Left forelimb (tissue), 1 donor: ENCODE measurements at places on chromosomes 3 and 15.
A peak's percentile ranks its signal among the peaks of the same experiment; 100 is the strongest.

- DNase-seq, result no peak
Observed at GRCh38 chr3:44954962-44955361, 21.0 kb downstream of the ZDHHC3 start.

- DNase-seq, result no peak
Observed at GRCh38 chr3:169165196-169166158, 498.0 kb downstream of the MECOM start.

DNA sequence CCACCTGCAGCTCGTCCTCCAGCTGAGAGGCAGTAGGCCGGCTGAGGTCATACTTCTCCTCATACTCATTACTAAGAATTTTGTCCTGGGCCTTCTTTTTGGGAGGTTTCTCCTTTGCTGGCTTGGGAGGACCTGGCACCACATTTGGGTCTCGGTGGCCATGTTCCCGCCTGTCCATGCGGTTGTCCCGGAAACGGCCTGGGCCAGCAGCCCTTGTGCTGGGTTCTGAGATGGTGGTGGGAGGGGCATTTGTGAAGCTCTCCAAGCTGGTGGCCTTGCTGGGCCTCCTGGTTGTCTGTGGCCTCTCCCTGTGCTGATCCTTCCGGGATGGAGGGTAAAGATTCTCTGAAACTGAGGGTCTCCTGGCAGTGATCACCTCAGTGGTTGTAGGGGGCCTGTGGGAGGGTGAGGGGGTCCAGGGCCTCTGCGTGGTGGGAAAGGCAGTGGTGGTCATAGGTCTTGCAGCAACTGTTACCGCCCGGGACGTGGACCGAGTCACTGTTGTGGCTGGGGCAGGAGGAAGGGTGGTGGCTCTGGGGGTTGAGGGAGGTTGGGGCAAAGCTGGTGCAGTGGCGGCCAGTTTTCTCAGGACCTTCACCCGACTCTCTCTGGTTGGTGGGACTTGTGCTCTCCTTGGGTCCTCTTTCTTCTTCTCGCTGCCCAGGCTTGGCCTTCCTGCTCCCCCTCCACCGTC, 2.5 kb downstream of the CCDC80 start:
- DNase-seq, result no peak

GRCh38 chr3:69433969-69434325, 48.1 kb upstream of the FRMD4B start:
- no peak for DNase-seq

- DNase-seq, result no peak
Observed at GRCh38 chr3:138849222-138849940, 14.7 kb upstream of the PIK3CB start.

DNA sequence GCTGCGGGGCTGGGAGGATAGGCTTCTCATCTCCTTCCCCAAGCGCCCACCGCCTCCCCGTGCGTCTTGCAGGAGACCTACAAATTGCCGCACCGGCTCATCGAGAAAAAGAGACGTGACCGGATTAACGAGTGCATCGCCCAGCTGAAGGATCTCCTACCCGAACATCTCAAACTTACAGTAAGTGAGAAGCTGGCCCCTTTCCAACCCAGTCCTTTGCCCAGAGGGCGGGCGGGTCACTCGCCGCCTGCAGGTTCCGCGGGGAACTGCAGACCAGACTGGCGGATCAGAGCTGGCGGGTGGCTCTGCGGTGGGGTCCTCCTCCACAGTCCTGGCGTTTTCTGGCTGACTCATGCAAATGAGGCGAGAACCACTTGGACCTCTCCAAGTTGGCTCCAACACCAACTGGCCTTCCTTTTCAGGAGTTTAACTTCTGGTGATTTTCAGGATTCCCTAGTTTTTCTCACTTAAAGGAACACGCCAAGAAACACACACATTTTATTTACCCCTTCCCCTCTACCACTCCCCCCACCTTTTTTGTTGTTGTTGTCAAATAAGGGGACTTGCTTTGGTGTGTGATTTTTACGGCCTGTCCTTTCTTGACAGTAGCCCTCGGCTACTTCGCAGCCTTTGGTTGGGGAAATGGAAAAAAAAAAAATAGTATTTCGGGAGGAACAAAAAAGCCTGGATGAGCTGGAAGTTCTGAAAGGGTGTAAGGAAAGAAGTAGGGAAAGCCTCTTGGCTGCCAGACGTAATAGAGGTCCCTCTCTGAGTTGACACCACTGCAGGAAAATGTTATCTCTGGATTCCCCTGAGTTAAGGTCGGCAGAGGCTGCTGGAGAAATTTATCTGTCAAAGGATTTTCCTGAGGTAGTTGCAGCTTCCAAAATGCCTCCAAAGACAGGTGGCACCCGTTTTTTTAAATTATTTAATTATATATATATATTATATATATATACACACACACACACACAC, 1.3 kb downstream of the BHLHE40 start:
- DNase-seq, result peak; percentile 91

DNA sequence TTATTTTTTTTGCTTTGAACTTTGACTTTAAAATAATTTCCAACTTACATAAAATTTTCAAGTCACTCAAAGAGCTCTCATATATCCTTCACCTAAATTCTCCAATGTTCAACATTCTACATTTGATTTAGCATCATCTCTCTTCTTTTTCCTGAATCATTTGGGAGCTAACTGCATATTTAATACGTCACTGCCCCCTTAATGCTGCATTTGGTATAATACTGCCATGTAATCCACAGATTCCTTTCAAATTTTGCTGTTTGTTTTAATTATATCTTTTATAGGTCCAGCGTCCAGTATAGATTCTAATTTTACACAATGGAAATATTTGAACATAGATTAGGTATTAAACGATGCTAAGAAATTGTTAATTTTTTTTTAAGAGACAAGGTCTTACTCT, 2.3 kb upstream of the EIF2AK4 start:
- DNase-seq, result no peak

GRCh38 chr3:70464876-70465275, 152.4 kb upstream of the MDFIC2 start:
- DNase-seq, result no peak

GRCh38 chr3:159881208-159881607, 107.4 kb upstream of the IL12A start:
- no peak for DNase-seq

DNA sequence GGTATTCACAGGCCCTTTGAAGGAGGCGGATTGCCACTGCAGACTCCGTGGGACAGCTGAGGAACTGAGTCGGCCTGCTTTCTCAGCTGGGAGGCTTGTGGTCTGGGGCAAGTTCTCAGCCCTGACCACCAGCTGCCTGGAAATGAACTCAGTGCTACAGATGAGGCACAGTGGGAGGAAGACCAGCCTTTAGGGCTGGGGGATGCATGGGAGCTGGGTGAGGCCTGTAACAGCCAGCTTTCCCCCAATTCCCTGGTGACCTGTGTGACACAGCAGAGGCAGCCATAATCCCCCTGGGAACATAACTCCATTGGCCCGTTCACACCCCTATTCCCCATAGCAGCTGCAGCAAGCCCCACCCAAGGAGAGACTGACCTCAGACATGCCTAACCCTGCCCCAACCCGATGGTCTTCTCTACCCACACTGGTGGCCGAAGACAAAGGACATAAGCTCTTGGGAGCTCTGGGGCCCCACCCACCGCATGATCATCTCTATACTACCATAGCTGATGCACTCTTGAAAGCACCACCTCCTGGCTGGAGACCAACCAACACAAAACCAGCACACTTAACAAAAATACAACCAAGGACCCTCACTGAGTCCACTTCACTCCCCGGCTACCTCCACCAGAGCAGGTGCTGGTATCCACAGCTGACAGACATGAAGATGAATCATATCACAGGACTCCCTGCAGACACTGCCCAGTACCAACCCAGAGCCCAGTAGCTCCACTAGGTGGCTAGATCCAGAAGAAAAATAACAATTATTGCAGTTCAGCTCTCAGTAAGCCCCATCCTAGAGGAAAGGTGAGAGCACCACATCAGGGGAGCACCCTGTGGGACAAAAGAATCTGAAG, 24.9 kb downstream of the ZMAT3 start:
- DNase-seq, result no peak

- DNase-seq, result no peak
Observed at GRCh38 chr3:141380279-141380678, 12.0 kb downstream of the ZBTB38 start.

DNA sequence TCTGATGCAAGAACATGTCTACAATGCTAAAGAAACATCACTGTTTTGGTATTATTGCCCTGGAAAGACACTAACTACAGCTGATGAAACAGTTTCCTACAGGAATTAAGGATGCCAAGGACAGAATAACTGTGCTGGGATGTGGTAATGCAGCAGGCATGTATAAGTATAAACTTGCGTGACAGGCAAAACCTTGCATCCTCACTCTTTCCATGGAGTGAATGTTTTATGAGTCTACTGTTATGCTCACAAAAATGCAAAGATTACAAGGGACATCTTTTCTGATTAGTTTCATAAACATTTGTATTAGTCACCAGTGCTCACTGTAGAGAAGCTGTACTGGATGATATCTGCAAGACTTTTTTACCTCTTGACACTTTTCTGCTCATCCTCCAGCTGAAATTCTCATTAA, 143.6 kb downstream of the NAALADL2 start:
- no peak for DNase-seq

DNA sequence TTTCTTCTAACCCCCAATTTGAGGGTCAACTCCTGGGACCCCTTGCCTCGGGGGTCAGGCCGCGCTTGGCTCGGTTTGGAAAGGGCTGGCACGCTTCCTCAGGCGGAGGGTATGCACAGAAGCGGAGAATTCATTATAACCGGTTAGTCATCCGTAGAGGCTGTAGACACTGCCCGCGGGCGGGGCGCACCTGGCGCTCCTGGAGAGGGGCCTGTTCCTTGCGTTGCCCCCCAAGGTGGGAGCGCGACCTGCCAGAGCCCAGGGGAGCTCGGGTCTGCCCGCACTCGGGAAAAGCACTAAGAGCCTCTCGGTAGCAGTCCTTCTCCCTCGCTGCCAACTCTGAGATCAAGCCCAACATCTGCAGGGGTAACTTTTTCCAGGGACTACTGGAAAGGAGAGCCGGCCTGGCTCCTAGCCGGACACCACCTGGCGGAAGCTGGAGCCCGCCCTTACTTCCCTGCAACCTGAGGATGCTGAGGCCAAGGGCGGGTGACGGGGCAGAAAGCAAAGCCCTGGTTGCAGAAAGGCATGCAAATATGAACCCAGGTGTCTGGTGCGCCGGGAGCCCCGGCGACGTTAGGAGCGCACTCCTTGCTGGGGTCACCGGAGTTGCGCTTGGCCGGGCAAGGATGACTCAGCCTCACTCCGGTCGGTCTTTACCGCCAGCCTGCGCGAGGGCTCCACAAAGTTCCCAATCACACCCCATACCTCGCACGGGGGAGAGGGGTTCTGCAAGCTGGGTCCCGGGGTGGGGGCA, 1.5 kb upstream of the CACNA2D3 start:
- DNase-seq, result no peak

GRCh38 chr3:123332124-123332641, 116.7 kb downstream of the ADCY5 start:
- no peak for DNase-seq

- no peak for DNase-seq
Observed at GRCh38 chr3:126607214-126607908, 47.6 kb downstream of the TXNRD3 start.

DNA sequence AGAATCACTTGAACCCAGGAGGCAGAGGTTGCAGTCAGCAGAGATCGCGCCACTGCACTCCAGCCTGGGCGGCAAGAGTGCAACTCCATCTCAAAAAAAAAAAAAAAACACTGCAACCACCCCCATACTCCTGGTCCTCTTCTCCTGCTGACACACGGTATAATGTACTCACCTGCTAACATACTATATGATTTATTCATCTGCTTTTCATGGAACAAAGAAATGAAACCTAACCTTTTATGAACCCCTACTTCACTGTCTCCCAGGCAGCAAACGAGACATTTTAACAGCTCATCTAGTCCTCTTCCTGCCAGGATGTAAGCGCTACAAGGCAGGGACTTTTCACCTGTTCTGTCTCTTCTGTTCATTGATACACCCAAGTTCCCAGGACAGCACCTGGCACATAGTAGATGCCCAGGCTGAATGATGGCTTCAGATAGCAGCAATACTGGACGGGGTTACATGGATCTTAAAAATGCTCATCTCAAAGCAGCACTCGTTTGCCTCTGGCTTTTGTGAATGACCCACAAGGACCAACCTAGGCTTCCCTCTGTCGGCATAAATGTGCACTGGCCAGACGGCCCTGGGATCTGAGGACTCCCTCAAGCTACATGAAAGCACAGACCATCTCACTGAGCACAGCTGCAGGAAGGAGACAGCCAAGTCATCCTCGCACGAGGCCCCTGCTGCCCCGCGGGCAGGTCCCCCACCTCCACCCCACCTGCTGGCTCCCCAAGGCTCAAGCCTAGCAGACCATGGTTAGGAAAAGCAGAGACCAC, 20.3 kb downstream of the XXYLT1 start:
- no peak for DNase-seq
